ENCODE measurements at places on chromosomes 1 and 21. TPM values are rescaled to one million over a fixed set of nuclear protein-coding genes. Genes with fewer than 3 reads are reported as not detected.

FMN2 gene
- 4.8 TPM for total RNA-seq

TNFRSF8 gene
- total RNA-seq = 4.7 TPM

SLC9C2 gene
- total RNA-seq = not detected

IGSF21 gene
- total RNA-seq = 8.5 TPM

RGS7 gene
- 0.32 TPM for total RNA-seq

NBPF9 gene
- total RNA-seq = 12.5 TPM

CORT gene
- total RNA-seq = 1.1 TPM

MLLT11 gene
- 1.9 TPM for total RNA-seq

E2F2 gene
- total RNA-seq = 1.0 TPM

SPRR4 gene
- not detected for total RNA-seq

OR10Z1 gene
- not detected for total RNA-seq

EFNA4 gene
- 10.3 TPM for total RNA-seq

PKLR gene
- total RNA-seq = not detected

C1orf50 gene
- 3.3 TPM for total RNA-seq

NTRK1 gene
- 31.4 TPM for total RNA-seq

HMGB4 gene
- total RNA-seq = not detected

ABCA4 gene
- total RNA-seq = 0.41 TPM

CD101 gene
- total RNA-seq = 0.59 TPM

NUP210L gene
- 0.05 TPM for total RNA-seq

VWA5B1 gene
- total RNA-seq = 0.51 TPM

ATP5PO gene
- total RNA-seq = 153 TPM

CFHR1 gene
- total RNA-seq = not detected

ARMH1 gene
- total RNA-seq = 3.6 TPM

NBPF14 gene
- total RNA-seq = 38.7 TPM

PPP1R12B gene
- 116 TPM for total RNA-seq

S100A7A gene
- not detected for total RNA-seq

CASQ2 gene
- 6.6 TPM for total RNA-seq

GIPC2 gene
- 2.2 TPM for total RNA-seq

FCRL3 gene
- total RNA-seq = 0.17 TPM

CDC42BPA gene
- total RNA-seq = 76.9 TPM

PFKL gene
- 235 TPM for total RNA-seq

IFT25 gene
- 13.7 TPM for total RNA-seq

GNG12 gene
- 61.5 TPM for total RNA-seq

LEPR gene
- 13.9 TPM for total RNA-seq

FCRL4 gene
- not detected for total RNA-seq

SLFNL1 gene
- 5.8 TPM for total RNA-seq

INAVA gene
- 7.4 TPM for total RNA-seq

Data from prostate gland (tissue), 2 donors.